ENCODE measurements at places on chromosomes 7 and 10.

GRCh38 chr10:116292493-116292892 lies 19.5 kb upstream of the GFRA1 start:
- DNase-seq: no peak

- peak; percentile 26 for DNase-seq
These were observed 80.8 kb upstream of the NPVF start for GRCh38 chr7:25308906-25309705.

- peak; percentile 98 for DNase-seq
These were observed at the start of gene KIF5B for GRCh38 chr10:32056136-32057035. Gene KIF5B (minus strand): TSS chr10:32056425. CDS start chr10:32055973, 452 bp downstream.

GRCh38 chr10:117217196-117217761 lies 20.0 kb downstream of the KCNK18 start:
- DNase-seq: no peak
